ENCODE measurements at places on chromosomes 3 and 15. TPM values are rescaled to one million over a fixed set of nuclear protein-coding genes. Genes with fewer than 3 reads are reported as not detected.

ERICH6 gene
- 3.7 TPM for total RNA-seq

ZNF80 gene
- total RNA-seq, result 2.3 TPM

FRMD5 gene
- not detected for total RNA-seq

RYR3 gene
- 6.2 TPM for total RNA-seq

DNA sequence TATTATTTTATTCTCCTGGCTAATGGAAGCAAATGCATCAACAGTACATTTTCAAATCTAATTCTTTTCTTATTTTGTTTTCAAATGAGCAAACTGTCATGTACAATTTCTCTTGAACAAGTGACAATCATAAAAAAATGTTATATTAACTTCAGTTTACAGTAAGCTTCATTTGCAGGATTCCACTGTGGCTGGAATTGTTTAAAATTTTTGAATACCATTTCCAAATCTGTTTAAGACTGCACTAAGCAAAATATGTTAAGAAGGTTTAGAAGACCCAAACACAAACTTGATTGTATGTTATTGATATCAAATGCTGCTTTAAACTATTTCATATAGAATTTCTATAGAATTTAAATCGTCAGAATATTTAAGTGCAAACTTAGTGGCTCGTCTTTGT lies 92.8 kb downstream of the ZNF280D start:
- DNase-seq, result no peak
- H3K27me3 ChIP-seq, result no peaks in the 10 kb centered on the region
- no peak overlapping the region for H3K27ac ChIP-seq
- H3K4me1 ChIP-seq, result no peaks in the 10 kb centered on the region
- H3K36me3 ChIP-seq, result no peaks in the 10 kb centered on the region
- no peak overlapping the region for H3K4me3 ChIP-seq

- no peaks in the 10 kb centered on the region for H3K27me3 ChIP-seq
- no peaks in the 10 kb centered on the region for H3K4me1 ChIP-seq
- H3K27ac ChIP-seq, result no peak overlapping the region
These were observed 34.0 kb upstream of the ZPLD1 start for GRCh38 chr3:102400766-102401165.

GRCh38 chr15:29621616-29622015 lies 200.7 kb downstream of the TJP1 start:
- DNase-seq, result no peak
- no peaks in the 10 kb centered on the region for H3K36me3 ChIP-seq
- no peaks in the 10 kb centered on the region for H3K27me3 ChIP-seq
- H3K27ac ChIP-seq, result no peak overlapping the region

DNA sequence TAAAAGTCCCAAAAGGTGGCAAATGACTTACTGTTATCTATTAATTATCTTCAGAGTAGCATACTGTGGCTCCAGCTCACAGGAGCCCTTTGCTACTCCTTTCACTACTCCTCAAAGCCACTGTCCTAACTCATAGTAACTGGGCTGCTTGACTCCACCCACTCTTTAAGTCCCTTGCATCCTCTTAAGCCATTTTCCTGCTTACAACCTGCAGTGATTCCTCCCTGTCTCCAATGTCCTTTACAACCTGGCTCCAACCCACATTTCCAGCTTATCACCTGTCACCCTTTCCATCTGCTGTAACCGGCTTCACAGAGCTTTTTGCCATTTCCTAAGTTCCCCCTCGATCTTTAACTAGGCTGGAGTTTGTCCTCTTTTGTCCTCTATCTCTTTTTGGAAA lies 388.1 kb downstream of the FGF12 start:
- no peaks in the 10 kb centered on the region for H3K36me3 ChIP-seq
- DNase-seq, result no peak
- H3K4me1 ChIP-seq, result no peaks in the 10 kb centered on the region
- no peak overlapping the region for H3K27ac ChIP-seq
- H3K27me3 ChIP-seq, result no peaks in the 10 kb centered on the region
- no peak overlapping the region for H3K4me3 ChIP-seq

- H3K4me1 ChIP-seq, result no peaks in the 10 kb centered on the region
- no peak for DNase-seq
- no peak overlapping the region for H3K4me3 ChIP-seq
- no peaks in the 10 kb centered on the region for H3K27me3 ChIP-seq
- no peaks in the 10 kb centered on the region for H3K36me3 ChIP-seq
These were observed 19.8 kb upstream of the ACOX2 start for GRCh38 chr3:58556761-58557221.

- no peak for DNase-seq
- H3K4me3 ChIP-seq, result no peak overlapping the region
- no peak overlapping the region for H3K27ac ChIP-seq
- no peaks in the 10 kb centered on the region for H3K27me3 ChIP-seq
- H3K36me3 ChIP-seq, result peaks cover 33% of the 10 kb centered on the region
These were observed 51.5 kb downstream of the KATNBL1 start for GRCh38 chr15:34158355-34158754.

DNA sequence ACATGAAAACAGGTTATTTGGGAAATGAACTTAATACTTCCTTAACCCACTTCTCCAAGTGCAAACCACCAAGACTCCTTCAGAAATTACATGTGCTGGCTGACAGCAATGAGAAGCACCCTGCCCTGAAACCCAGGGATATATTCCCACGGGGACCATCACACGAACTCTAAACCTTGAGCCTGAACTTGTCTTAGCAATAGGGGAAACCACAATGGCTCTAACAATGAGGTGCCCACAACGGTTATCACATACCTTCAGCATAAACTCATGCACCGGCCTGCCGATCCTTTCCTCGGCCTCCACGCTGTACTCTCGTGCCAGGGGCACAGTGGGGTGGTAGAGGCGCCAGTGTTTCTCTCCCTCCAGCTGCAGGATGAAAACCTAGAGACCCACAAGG lies 13.4 kb downstream of the RIOX2 start:
- no peak overlapping the region for H3K4me3 ChIP-seq
- H3K36me3 ChIP-seq, result peaks cover 33% of the 10 kb centered on the region
- H3K27me3 ChIP-seq, result no peaks in the 10 kb centered on the region
- H3K27ac ChIP-seq, result no peak overlapping the region
- no peaks in the 10 kb centered on the region for H3K4me1 ChIP-seq
- DNase-seq, result no peak

DNA sequence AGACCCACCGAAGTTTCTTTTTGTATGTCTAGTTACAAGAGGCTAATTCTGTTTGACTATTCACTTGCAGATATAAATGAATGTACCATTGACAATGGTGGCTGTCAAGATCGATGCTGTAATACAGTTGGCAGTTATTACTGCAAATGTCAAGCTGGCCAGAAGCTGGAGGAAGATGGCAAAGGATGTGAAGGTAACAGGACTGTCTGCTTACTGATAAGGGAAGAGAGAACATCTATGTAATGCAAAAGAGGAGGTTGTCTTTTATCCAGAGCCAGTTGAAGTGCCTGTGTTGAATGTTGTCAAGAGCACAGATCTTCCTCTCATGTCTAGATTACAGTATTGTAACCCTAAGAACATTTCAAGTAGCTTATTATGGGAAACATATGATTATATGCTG lies 549.5 kb upstream of the GOLIM4 start:
- no peak for DNase-seq
- H3K4me3 ChIP-seq, result no peak overlapping the region
- no peaks in the 10 kb centered on the region for H3K27me3 ChIP-seq
- no peaks in the 10 kb centered on the region for H3K4me1 ChIP-seq
- H3K36me3 ChIP-seq, result no peaks in the 10 kb centered on the region
- H3K27ac ChIP-seq, result no peak overlapping the region

- DNase-seq, result no peak
- H3K27ac ChIP-seq, result no peak overlapping the region
- H3K4me3 ChIP-seq, result no peak overlapping the region
- no peaks in the 10 kb centered on the region for H3K36me3 ChIP-seq
- no peaks in the 10 kb centered on the region for H3K27me3 ChIP-seq
These were observed 31.7 kb upstream of the ATG7 start for GRCh38 chr3:11240496-11240895.

DNA sequence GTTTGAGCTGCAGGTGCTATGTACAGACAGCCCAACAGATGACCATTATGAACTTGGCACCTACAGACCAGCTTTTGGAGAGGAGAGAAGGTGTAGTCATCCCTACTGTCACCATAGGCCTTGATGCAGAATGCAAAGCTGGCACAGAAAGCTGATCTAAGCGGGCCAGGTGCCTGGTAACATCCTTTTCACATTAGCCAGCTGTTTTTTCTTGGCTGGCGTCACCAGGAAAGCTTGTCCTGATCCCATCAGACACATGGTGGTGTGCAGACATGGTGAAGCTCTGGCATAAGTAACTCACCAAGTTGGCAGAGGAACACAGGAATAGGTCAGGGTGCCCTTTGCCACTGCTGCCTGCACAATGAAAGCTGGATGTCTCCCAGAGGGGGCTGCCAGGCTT lies 97.2 kb upstream of the MB21D2 start:
- no peak for DNase-seq
- H3K27me3 ChIP-seq, result no peaks in the 10 kb centered on the region
- H3K4me3 ChIP-seq, result no peak overlapping the region
- H3K4me1 ChIP-seq, result no peaks in the 10 kb centered on the region
- no peaks in the 10 kb centered on the region for H3K36me3 ChIP-seq
- no peak overlapping the region for H3K27ac ChIP-seq

Data from natural killer cell (primary cell).